ENCODE measurements at places on chromosomes 2 and 18.

- DNase-seq: no peak
These were observed 9.1 kb downstream of the MOCOS start for GRCh38 chr18:36196238-36196995.

GRCh38 chr18:57128220-57128932 is 18.5 kb upstream of the BOD1L2 start:
- no peak for DNase-seq

GRCh38 chr2:211329421-211329820 is 773.0 kb downstream of the CPS1 start:
- no peak for DNase-seq

DNA sequence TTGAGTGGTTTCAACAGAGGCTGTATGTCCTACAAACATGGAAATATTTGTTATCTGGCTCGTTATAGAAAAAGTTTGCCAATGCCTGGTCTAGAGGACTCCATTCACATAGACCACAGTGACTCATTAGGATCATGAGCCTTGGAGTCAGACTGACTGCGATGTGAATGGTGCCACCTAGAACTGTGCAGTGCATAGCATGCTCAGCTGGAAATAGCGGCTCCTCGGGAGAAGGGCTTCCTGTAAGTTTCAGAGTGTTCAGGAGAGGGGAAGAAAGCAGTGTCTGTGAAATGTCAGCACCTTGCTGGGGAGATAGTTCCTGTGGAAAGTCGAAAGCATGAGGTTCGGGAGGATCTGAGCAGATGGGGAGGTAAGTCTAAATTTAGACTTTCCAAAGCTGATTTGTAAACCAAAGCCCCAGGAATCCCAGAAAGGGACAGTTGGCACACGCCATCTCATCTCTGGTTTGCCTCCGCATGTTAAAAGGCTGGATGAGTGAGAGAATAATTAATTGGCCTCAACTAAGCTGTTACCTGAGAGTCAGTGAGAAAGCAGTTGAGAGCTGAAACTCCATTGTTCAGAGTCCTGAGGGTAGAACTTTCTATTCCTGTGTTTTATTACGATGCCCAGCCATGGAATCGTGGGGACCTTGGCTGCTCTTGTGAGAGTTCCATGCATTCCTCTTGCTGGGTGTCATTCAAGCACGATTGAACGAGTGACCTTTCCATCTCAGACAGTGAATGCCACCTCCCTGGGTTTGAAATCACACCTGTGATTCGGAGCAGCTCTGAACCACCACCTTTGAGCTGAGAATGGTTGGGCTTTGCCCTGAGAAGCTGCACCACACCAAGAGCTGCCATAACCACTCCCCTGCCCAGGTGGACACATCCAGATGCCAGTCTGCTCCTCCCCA is 99.5 kb downstream of the MAPK4 start:
- no peak for DNase-seq

GRCh38 chr2:148674063-148675020 is 29.8 kb downstream of the EPC2 start:
- DNase-seq: no peak

DNA sequence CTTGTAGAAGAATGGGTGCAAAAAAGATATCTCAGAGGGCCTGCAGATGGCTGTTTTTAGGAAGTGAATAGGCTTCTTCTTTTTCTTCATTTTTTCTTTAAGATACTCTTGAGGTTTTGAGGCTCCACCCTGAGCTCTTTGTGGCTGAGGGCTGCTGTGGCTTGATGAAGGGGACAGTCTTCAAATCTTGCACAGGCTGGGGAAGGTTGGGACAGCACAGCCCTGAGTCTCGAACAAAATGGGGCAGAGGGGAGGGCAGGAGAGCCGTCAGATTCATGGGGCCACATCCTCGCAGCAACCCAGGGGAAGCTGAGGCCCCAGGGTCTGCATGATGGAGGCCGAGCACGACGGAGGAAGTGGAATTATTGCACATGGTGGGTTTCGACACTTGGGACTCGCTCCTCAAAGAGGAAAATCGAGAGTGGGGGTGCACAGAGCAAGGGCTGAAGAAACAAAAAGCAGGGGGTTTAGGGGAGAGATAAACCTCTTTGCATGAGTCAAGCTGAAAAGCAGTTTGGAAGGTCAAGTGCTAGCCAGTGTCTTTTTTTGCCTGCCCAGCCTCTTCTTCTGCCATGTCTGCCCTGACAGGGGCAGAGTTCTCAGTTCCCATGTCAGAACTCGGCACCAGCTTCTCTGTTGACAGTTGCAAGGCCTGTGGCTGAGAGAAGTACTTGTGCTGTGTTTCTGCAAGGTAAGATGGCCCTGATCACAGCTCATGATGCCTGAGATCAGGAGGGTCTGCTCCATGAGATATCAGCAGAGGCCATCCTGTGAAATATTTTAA is 19.5 kb downstream of the INPP4A start:
- DNase-seq: no peak

- DNase-seq: no peak
These were observed 808.2 kb downstream of the SUCLG1 start for GRCh38 chr2:83650898-83651297.

GRCh38 chr2:170165129-170165528 is 12.8 kb upstream of the MYO3B start:
- DNase-seq: no peak

GRCh38 chr2:145753966-145754365 is 1234.0 kb upstream of the ZEB2 start:
- DNase-seq: no peak

DNA sequence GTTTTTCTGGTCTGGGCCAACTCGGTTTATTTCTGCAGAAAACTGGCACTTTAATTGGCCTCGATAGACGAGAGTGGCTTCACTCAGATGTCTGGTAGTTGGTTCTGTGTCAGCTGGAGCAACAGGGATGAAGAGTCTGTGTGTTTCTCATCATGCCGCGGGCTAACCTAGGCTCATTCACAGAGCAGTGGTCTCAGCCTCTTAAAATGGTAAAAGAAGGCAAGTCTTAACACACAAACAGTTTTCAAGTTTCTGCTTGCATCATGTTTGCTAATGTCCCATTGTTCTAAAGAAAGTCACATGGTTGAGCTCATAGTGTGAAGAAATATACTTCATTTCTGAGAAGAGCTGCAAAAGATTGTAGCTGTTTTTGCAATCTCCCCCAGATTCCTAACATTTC is 37.5 kb upstream of the ANXA4 start:
- no peak for DNase-seq

- no peak for DNase-seq
These were observed 65.7 kb downstream of the SLC8A1 start for GRCh38 chr2:40386177-40386576.

- DNase-seq: no peak
These were observed 248.5 kb downstream of the TMEM182 start for GRCh38 chr2:103010306-103010705.

Data from right hindlimb (tissue), 1 donor.